OCI-M1 (cell line): ENCODE measurements at places on chromosomes 2 and 18.

DNA sequence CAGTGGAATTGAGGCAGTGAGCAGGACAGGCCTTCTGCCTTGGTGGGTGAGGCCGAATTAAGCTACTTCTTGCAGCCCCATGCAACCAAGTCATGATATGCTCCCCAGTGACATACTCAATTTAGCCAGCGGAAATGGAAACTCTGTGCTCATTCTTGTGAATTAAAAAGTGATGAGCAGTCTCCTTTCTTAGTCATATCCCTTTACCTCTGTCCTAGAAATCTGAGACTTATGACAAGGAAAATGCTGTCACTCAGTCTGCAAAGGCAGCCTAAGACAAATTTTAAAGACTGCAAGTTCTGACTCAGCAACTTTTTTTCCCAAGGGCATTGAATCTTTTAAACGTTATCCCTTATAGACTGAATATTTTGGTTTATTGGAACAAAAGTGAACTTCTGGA, 218.2 kb downstream of the SH3BP4 start:
- DNase-seq: no peak

- peak; percentile 57 for DNase-seq
Observed at GRCh38 chr18:56982766-56983165, 164.1 kb upstream of the BOD1L2 start.

DNA sequence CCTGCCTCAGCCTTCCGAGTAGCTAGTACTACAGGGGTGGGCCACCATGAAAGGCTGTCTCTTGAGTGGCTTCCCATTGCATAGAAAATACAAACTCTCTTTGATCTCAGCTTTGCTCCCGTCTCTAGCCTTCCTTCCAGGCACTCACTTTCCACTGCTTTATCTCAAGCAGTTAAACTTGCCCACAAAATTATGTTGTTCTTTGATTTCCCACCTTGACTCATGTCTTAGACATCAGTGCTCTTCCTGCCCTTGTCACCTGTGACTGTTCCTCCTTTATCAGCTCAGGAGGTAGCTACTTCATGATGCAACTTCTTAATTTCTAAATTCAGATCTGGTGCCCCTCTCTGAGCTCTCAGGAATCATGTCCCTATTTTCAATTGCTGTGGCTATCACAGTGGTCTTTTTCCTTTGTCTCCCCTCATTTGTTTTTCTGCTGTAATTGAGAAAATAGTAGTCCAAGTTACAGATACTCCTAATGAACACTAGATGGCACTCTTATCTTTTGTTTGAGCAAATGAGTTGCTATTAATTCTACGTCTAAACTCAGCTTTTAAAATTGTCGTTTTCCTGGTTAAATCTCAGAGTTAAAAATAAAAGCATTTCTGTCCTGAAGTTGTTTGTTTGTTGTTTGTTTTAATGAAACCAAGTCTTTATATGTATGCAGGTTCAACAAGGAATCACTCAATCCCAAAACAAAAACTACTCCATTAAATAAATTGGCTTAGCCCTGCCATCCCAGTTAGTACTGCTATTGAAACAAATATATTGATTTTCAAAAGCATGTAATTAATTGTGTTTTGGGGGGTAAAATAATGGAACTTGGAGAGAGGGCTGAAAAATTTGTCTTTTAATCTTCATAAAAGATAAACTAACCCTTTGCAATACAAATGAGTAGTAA, 46.9 kb upstream of the GREB1L start:
- peak; percentile 81 for DNase-seq

DNA sequence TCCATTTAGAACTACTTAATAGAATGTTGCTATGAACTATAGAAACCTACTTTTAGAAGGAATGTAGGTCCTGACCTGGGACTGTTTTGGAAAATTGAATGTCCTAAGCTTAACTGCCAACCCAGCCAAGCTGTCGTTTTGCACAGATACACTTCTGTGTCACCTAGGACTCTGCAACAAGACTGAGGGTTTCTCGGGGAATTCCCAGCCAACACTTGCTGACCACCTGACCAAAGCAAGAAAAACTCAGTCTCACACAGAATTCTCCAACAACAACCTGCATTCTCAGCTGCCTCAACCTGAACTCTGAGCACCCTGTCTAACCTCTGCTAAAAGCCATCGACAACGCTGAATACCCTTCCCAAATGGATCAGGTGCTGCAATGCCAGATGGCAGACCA, 128.2 kb downstream of the SS18 start:
- DNase-seq: no peak

GRCh38 chr18:12479982-12480381, 72.3 kb downstream of the PRELID3A start:
- no peak for DNase-seq

DNA sequence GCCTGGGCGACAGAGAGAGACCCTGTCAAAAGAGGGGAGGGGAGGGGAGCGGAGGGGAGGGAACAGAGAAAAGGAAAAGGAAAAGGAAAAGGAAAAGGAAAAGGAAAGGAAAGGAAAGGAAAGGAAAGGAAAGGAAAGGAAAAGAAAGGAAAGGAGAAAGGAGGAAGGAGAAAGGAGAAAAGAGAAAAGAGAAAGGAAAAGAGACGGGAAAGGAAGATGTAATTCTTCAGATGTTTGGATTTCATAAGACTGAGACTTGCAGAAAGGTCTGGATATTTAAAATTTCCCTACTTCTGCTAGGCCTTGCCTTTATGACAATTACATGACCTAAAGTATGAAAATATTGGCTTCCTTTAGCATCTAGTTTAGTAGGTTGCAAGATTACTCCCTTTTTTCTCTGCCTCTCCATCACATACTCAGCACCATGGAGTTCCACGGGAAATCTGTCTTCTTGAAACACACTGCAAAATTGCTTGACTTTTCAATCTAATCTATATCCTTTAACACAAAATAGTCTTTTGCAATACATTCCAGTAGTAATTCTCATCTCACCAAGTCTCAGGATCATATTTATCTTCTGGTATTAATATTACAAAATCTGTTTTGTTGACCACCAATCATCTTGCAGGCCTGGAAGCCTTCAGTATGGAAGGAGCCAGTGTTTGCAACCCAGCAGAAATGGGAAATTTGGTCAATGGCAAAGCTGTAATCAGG, 383.5 kb downstream of the ZEB2 start:
- DNase-seq: no peak

GRCh38 chr2:29611850-29612249, 309.5 kb downstream of the ALK start:
- DNase-seq: no peak

- no peak for DNase-seq
Observed at GRCh38 chr2:216934151-216934550, 74.3 kb upstream of the TNP1 start.

GRCh38 chr2:15494877-15495276, 66.3 kb downstream of the NBAS start:
- no peak for DNase-seq

DNA sequence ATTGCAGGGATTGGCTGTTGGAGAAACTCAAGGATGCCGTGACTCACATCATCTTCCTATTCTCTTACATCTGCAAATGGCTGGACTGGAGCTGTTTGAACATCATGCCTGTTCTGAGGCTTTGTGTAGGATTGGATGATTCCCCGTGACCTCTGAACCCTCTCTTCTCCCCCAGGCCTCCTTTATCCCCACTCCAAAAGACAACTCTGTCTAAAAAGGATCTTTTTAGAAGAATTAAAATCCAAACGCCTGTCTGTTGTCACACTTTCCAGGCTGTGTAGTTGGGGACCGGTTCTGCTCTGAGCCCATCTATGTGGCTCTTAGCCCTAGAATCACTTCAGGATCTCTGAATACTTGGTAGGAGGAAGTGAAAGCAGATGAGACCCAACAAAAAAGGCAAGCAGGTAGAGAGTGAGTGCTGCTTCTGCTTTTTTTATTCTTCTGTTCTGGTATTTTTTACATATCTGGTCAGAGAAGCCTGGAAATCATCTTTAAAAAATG, 565 bp downstream of the SP140 start:
- DNase-seq: no peak

DNA sequence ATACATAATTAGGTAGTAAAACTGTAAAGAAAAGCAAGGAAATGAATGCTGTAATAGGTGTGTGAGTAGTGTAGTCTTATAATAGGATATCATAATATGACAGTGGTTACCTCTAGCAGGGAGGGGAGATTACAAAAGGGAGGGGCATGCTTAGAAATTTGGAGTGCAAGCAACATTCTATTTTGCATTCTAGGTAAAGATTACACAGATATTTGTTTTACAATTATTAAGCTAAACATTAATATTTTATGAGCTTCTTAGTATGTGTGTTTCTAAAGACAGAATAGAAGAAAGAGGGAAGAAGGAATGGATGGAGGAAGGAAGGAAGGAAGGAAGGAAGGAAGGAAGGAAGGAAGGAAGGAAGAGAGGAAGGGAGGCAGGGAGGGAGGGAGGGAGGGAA, 177.9 kb downstream of the PAX3 start:
- DNase-seq: no peak

DNA sequence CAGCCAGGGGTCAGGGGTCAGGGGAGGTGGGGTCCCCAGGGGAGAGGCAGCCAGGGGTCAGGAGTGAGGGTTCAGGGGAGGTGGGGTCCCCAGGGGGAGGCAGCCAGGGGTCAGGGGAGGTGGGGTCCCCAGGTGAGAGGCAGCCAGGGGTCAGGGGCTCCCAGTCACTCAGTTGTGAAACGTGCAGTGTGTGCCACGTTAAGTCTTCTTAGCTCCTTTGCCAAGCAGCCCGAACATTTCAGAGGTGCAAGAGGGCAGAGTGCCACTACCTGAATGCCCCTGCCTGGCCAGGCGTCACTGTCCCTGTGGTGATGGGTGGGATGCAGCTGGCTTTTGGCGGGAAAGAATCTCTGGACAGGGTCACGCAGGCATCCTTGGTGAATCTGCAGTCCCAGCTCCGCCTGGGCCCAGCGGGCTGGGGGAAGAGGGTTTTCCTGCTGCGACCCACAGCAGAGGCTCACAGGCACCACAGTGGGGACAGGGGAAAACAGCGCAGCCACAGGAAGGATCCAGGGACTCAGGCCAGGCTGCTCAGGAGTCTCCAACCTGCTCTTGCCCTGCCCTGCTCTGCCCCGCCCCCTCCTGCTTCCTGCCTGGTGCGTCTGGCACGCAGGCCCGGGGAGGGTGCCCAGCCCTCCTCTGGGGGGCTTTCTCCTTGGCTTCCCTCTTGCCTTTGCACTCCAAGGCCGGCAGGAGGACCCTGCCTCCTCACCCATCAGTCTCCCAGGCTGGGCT, 188.3 kb downstream of the TWIST2 start:
- no peak for DNase-seq

GRCh38 chr18:51137026-51137729, 60.3 kb downstream of the MEX3C start:
- no peak for DNase-seq

DNA sequence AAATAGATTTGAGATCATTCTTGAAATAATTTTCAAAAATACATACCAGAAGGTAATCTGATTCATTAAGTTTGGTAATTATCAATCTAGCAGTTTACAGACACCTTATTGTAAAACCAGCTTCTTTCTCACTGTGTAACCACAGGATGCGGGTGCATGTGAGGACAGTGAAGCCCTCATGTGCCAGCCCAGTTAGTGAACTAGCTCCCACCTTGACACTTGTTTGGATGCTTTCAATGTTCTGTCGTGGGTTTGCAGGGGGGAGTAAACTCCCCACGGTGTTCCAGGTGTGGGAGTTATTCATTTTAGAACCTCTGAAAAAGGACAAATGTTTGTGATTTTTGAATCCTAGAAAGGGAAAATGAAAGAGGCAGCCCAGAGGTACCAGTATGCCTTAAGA, 59.0 kb downstream of the WDSUB1 start:
- no peak for DNase-seq

DNA sequence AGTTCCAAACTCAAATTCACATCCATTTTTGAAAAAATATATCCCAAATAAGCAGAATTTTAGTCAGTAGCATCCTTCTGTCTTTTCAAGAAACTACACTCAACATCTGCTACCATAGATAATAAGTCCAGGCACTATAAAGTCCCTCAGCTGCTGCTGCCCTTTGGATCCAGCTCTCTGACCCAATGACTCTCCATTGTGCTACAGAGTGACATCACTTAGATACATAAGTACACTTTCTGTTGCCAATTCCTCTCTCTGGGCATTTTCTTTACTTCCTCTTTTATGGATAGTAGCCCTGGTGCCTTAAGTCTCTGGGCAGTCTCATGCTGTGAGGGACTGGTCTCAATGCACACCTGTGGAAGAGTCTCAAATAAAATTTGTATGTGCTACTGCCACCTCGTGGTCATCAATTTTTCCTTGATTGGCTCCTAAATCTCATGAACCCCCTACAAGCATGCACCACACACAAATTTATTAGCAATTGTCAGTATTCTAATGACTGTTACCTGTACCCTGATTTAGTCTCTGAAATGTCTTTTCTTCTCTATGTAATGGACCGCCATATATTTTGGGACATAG, 219.2 kb downstream of the LRP1B start:
- peak; percentile 80 for DNase-seq

- DNase-seq: no peak
Observed at GRCh38 chr2:99753505-99753904, 263.7 kb upstream of the REV1 start.

GRCh38 chr2:36633470-36634092, 35.6 kb upstream of the FEZ2 start:
- DNase-seq: peak; percentile 11

- DNase-seq: no peak
Observed at GRCh38 chr2:96558485-96558884, 21.9 kb downstream of the ARID5A start.

DNA sequence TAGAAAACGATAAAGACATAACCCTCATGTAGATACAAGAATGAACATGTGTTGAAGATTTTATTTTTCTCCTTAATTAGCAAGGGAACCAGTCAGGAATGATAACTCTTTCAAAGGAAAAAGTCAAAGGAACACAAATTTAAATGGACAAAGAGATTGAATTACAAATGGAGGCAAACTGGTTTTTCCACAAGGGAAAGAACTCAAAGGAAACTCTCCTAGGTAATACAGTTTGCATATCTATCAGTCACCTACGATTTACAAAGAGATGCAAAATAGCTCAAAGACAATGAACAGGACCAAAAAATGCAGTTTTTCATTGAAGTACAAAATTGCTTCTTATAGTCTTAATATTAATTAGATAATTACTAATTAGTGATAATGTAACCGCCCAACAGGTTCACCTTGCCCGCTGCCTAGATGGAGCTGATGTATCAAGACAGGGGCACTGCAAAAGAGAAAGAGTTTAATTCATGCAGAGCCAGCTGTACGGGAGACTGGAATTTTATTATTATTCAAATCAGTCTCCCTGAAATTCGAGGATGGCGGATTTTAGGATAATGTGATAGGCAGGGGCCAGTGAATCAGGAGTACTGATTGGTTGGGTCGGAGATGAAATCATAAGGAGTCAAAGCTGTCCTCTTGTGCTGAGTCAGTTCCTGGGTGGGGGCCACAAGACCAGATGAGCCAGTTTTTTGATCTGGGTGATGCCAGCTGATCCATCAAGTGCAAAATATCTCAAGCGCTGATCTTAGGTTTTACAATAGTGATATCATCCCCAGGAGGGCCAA, 151.0 kb downstream of the TMEM17 start:
- no peak for DNase-seq

- no peak for DNase-seq
Observed at GRCh38 chr2:67456428-67456827, 59.3 kb downstream of the ETAA1 start.

GRCh38 chr2:118312969-118313756, 224.9 kb downstream of the INSIG2 start:
- no peak for DNase-seq

GRCh38 chr2:223824301-223824700, 13.1 kb downstream of the AP1S3 start:
- DNase-seq: no peak
